Stimulated activated CD8-positive, alpha-beta memory T cell treated with anti-CD3 and anti-CD28 coated beads, Interleukin-7, amount 100 ng/mL, for 24 hours (primary cell): ENCODE measurements at places on chromosomes 6 and 20.

- no peak for DNase-seq
Observed at GRCh38 chr6:165034271-165034741, 275.1 kb downstream of the C6orf118 start.

DNA sequence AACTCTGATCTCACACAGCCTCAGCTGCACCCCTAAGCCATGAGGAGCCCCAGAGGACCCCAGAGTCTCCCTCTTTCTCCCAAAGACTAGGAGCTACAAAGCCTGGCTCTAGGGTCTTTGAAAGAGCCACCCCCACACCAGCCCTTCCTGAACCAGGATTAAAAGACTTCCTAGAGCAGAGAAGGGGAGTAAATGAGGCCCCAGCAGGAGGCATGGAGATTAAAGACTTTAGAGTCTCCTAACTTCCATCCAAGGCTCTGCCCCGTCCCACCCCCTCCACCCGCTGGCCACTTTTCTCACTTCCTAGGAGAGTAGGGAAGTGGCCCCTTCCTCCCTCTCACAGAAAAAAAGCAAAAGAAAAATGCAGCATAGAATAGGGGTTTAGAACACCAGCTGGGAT lies 1.7 kb downstream of the PREX1 start:
- no peak for DNase-seq

DNA sequence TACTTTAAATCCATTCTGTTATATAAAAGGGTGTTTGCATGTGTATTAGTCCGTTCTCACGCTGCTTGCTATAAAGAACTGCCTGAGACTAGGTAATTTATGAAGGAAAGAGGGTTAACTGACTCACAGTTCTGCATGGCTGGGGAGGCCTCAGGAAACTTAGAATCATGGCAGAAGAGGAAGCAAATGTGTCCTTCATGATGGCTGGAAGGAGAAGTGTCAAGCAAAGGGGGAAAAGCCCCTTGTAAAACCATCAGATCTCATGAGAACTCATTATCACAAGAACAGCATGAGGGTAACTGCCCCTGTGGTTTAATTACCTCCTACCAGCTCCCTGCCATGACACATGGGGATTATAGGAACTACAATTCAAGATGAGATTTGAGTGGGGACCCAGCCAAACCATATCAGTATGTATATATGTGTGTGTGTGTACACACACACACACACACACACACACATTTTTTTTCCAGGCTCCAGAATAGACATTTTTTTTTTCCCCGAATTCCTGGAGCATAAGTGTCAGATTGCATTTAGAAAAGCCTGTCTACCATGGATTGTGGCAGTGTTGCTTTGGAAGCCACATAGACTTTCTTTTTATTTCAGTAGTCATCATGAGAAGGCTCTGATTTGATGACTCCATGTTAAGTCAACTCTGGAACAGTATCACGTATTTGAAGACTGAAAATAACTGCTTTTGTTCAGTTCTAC lies 31.5 kb downstream of the KDM1B start:
- no peak for DNase-seq

DNA sequence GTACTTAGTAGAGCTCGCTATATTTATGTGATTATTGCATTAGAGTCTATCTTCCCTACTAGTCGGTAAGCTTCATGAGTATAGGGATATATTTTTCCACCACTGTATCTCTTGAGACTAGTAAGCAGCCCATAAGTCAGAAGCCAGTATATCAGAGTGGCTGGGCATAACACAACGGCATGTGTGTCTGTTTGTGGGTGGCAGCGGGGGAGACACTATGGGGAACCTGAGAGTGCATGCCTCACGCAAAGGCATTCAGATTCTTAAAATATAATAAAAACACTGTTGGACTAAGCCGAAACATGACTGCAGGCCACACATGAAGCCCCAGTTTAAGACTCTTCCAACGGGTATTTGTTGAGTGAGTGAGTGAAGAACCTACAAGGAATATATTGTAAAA lies 8.0 kb downstream of the KCNS1 start:
- DNase-seq: no peak

DNA sequence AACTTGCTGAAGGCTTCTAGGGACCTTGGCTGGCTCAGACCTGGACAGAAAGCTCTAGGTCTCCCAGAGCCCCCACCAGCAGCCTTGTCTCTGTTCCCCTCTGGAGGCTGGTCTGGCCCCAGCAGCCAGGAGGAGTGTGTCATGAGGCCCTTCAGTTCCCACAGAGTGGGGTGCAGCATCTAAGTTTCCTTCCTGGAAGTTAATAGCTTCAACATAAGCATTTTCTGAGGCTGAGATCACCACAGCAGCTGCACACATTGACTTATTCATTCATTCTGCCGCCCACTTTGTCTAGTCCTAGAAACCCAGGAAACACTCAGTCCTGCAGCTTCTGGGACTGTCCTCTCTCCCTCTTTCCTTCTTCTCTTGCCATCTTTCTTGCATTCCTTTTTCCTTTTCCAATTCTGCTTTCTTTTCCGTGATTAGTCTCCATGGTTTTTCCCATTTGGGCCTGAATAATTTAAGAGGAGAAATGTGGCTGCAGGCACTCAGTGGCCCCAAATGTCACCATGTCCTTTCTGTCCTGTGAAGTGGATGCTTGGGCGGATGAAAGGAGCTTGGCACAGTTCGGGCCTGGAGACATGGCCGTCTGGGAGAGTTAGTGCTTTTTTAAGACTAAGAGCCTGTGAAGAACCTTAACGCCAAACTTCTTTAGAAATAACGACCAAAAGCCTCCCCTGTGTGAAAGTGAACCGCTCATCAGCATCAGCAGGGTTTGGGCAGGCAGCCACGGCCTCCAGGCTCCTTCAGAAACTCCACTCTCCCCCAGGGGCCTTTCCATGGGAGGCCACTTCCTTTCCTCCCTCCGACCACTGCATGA lies 31.0 kb upstream of the PCMTD2 start:
- no peak for DNase-seq
